ENCODE measurements at places on chromosomes 2 and 18. TPM values are rescaled to one million over a fixed set of nuclear protein-coding genes. Genes with fewer than 3 reads are reported as not detected.

The COLEC12 gene
- total RNA-seq: 60.4 TPM

The SP100 gene
- 38.8 TPM for total RNA-seq

DNA sequence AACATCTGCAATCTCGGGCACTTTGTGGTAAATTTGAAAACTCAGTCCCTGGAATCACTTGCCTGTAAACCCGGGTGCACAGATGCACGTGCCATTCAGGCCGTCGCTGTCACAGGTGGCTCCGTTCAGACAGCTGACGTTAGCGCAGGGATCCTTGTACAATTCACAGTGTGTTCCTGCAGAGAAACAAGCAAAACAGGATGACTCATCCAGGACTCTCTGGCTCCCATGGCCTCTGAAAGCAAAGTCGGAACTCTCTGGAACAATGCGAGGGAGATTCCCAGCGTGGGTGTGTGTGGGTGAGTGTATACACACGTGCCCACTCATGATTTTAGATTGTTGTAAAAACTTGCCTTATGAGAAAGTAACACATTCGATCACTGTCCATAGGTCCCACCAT is 136.1 kb upstream of the PID1 start:
- no peak for DNase-seq

- peak; percentile 91 for DNase-seq
These were observed 17.0 kb upstream of the NFATC1 start for GRCh38 chr18:79378536-79379250.

DNA sequence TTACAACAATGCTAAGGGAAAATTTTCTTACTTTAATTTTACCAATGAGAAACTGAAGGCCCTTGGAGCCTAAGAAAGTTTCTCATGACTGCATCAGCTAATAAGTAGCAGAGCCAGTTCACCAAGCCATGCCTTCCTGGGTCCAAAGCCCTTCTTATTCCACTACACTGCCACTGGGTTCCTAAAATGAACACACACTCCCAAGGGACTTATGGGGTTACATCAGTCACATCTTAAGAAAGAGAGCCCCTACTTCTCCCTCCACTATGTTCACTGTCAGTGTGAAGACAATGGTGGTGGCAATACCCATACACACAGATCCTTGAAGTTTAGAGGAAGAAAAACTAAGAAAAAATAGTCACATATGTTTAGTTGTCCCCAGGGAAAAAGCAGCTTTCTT is 20.6 kb downstream of the MBD2 start:
- no peak for DNase-seq

DNA sequence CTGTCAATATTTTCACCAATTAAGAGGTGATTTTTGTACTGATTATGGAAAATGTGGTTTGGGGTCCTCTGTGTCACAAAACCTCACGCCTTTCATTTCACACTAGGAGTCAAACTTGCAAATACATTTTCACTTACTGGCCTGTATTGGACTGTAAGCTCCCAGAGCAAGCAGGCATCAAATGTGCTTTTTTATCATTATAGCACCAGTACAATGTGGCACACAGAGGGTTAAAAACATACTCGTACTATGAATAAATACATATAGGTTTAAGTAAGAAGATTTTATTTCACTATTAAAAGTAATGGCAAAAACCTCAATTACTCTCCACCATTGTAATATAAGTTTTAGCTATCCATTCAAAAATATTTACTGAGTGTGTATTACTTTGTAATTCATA is 56.7 kb downstream of the ABCB11 start:
- DNase-seq: peak; percentile 20

GRCh38 chr2:127733816-127734537 is 32.7 kb downstream of the SFT2D3 start:
- DNase-seq: peak; percentile 27

GRCh38 chr2:105537920-105538319 is 139.1 kb upstream of the FHL2 start:
- DNase-seq: no peak
